ENCODE measurements at places on chromosomes 5 and 9.

DNA sequence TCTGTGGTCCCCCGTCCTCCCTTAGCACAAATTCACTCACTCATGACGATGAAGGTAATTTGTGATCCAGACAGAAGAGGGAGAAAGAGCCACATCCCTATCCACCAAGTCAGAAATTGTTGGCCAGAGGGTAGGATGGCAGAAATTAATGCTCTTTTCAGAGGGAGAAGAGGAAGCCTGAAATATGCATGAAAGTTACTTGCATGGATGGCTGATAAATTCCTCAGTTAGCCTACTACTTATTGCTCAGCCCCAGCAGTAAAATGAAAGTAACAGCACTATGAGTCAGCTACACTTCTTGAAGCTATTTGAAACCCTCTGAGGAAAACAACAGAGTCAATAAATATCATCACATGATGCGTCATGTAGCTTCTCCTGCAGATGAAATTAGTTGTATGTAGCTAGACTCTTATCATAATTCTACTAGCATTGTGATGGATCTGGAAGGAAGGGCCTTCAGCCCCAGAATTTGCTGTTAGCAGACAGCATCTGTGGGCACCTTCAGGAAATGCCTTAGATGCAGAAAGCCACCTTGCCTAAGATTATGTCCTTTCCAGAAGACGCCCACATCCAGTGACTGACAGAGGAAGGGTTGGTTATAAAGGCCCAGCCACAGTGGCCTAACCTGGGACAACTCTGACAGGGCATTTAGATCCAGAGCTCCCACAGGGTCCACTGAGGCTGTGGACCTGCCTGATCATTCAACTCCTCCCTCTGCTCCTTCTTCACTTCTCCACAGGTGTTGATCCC is 81.2 kb upstream of the CCDC112 start:
- no peak for DNase-seq

DNA sequence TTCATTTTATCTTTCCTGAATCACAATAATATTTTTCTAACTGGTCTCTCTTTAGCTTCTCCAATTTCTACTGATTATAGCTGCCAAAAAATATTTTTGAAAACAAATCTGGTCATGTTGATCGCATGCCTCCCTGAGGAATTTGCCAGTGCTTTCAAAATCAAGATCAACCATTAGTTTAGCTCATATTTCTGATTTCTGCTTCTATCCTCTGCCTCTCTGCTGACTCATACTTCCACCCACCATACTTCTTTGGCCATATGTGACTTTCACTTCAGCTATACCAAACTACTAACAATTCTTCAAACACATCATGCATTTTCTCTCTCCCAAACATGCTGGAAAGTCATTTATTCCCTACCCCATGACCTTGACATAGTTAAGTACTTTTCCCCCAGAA is 636.5 kb downstream of the TLE1 start:
- DNase-seq = no peak

GRCh38 chr5:175378444-175379028 is 65.4 kb downstream of the DRD1 start:
- DNase-seq = peak; percentile 86

GRCh38 chr9:123642291-123643278 is 286.6 kb downstream of the CRB2 start:
- no peak for DNase-seq

- DNase-seq = no peak
Observed at GRCh38 chr9:91220021-91220420, 141.7 kb downstream of the AUH start.
